ENCODE measurements at places on chromosomes 6 and 20.
A peak's percentile ranks its signal among the peaks of the same experiment; 100 is the strongest.

- H3K27ac ChIP-seq: no peak overlapping the region
- DNase-seq: no peak
- peaks cover 13% of the 10 kb centered on the region for H3K27me3 ChIP-seq
- H3K4me3 ChIP-seq: no peak overlapping the region
Observed at GRCh38 chr20:641516-641875, 11.5 kb downstream of the SRXN1 start.

- DNase-seq: no peak
- no peaks in the 10 kb centered on the region for H3K36me3 ChIP-seq
- peak overlapping the region; percentile 74 for H3K27ac ChIP-seq
- H3K4me1 ChIP-seq: peaks cover 56% of the 10 kb centered on the region
- peak overlapping the region; percentile 7 for H3K4me3 ChIP-seq
Observed at GRCh38 chr20:52405417-52405816, 213.8 kb upstream of the ZFP64 start.

GRCh38 chr6:133671376-133671775, 217.5 kb upstream of the TCF21 start:
- no peak overlapping the region for H3K27ac ChIP-seq
- no peaks in the 10 kb centered on the region for H3K4me1 ChIP-seq
- no peaks in the 10 kb centered on the region for H3K36me3 ChIP-seq
- no peak overlapping the region for H3K4me3 ChIP-seq
- no peaks in the 10 kb centered on the region for H3K27me3 ChIP-seq
- no peak for DNase-seq

DNA sequence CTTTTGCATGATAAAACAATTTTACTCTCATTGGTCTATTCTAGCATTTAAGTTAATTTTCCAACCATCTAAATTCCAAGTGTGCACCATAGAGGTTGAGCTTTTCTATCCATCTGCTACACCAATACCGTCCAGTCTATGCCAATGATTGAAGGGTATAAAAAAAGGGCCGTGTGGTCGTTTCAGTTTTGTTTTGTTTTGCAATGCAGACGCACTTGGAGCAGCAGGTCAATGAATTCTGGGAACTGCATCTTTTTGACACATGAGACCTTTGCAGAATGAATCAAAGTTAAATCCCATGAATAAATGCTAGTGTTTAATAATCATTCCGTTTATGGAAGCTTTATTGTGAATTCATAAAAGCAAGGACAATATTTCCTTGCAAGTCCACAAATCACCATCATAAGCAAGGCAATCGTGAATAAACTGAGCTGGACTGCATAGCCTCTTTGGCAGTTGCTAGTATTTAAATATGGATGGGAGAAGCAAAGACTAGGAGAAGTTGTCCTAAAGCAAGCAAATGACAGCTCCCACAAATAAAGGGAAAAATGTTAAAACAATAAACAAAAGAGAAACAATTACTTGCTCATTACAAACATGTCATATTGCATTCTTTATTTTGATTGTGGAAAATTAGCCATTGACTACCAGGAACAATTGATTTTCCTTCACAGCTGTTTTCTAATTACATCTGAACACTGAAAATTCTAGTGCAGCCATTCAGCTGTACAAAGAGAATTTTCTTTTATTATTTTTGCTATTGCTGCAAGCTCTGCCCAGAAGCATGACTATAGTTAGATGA, 649.7 kb upstream of the GJE1 start:
- H3K27me3 ChIP-seq: no peaks in the 10 kb centered on the region
- H3K4me1 ChIP-seq: peaks cover 12% of the 10 kb centered on the region
- no peak for DNase-seq
- peak overlapping the region; percentile 40 for H3K4me3 ChIP-seq

DNA sequence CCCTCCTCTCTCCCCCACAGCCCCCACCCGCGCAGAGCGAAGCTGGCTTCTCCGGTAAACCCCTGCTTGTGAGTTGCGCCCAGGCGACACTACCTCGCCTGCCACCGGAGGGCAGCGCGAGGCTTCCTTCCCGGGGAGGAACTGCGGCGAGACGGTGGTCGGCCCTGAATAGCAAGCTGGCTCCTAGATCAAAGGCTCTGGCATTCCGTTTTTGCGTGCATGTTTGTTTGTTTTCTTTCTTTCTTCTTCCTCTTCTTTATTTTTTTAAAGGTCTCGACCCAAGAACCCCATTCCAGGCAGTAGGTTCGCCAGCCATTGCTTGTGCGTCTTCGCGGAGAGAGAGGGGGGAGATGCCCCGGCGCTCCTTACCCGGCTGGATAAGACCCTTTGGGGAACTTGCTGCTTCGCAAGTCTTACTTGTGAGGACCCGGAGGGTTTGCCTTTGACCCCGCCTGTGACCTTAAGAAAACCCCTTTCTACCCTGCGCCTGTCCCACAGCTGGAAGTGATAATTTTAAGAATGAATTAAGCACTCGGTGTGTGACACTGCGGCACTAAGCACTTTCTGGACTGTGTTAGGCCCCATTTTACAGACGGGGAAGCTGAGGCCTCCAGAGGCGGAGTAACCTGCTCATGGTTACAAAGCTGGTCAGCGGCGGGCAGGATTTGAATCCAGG, 92.7 kb upstream of the SIRPA start:
- H3K4me3 ChIP-seq: peak overlapping the region; percentile 4
- peaks cover 23% of the 10 kb centered on the region for H3K27me3 ChIP-seq
- no peaks in the 10 kb centered on the region for H3K36me3 ChIP-seq
- H3K4me1 ChIP-seq: peaks cover 6% of the 10 kb centered on the region
- no peak overlapping the region for H3K27ac ChIP-seq

GRCh38 chr20:44785768-44786167, 24.6 kb downstream of the RIMS4 start:
- H3K27me3 ChIP-seq: peaks cover 4% of the 10 kb centered on the region
- H3K36me3 ChIP-seq: no peaks in the 10 kb centered on the region

DNA sequence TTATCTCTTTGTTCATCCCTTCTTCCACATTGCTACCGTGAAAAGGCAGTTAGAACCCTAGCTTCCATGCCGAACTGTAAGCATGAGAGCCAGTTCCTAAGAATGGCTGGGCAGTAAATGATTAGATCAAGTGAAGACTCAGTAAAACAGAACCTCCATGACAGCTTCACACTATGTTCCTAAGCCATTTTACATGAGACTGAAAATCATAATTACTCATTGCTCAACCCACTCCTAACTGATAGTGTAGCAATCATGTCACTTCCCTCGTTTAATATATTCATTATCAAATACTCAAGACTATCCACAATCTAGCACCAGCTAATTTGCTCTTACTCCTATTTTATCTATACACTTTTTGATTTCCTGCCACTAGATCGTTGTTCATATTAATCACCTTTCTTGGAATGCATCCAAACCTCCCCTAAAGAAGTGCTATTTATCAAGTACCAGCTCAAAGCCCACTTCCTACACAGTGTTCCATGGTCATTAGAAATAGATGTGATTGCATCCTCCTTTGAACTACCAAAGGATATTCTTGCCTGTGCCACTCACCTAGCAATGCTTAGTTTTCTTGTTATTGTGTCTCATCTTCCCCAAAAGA, 6.0 kb downstream of the TMEM30A start:
- no peak overlapping the region for H3K4me3 ChIP-seq
- H3K27me3 ChIP-seq: no peaks in the 10 kb centered on the region
- peaks cover 14% of the 10 kb centered on the region for H3K4me1 ChIP-seq

GRCh38 chr20:61694682-61695081, 371.0 kb downstream of the TAF4 start:
- no peaks in the 10 kb centered on the region for H3K27me3 ChIP-seq
- H3K4me1 ChIP-seq: no peaks in the 10 kb centered on the region
- no peak overlapping the region for H3K27ac ChIP-seq
- no peak overlapping the region for H3K4me3 ChIP-seq
- H3K36me3 ChIP-seq: no peaks in the 10 kb centered on the region
- DNase-seq: no peak

DNA sequence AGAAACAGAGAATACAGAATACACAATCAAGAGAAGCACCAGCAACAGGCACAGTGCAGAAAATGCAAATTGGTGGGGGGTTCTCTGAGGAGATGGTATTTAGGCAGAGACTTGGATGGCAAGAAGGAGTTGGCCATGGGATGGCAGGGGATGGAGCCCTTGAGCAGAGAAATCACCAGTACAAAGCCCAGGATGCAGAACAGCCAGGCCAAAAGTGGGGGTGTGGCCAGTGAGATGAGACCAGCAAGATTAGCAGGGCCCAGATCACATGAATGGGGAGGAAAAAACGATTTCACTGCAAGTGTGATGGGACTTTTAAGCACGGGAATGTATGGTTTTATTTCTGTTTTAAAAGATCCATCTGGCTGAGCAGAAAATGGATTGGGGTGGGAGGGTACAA, 63.4 kb downstream of the TRAM2 start:
- no peak overlapping the region for H3K27ac ChIP-seq
- peaks cover 28% of the 10 kb centered on the region for H3K36me3 ChIP-seq
- H3K27me3 ChIP-seq: no peaks in the 10 kb centered on the region
- no peak overlapping the region for H3K4me3 ChIP-seq

GRCh38 chr6:92122746-92123145, 1296.6 kb downstream of the EPHA7 start:
- no peaks in the 10 kb centered on the region for H3K27me3 ChIP-seq
- no peak for DNase-seq
- H3K36me3 ChIP-seq: no peaks in the 10 kb centered on the region

GRCh38 chr6:170464524-170464979, 88.6 kb downstream of the PSMB1 start:
- H3K27ac ChIP-seq: no peak overlapping the region
- no peak overlapping the region for H3K4me3 ChIP-seq
- no peak for DNase-seq
- H3K27me3 ChIP-seq: no peaks in the 10 kb centered on the region
- no peaks in the 10 kb centered on the region for H3K36me3 ChIP-seq

DNA sequence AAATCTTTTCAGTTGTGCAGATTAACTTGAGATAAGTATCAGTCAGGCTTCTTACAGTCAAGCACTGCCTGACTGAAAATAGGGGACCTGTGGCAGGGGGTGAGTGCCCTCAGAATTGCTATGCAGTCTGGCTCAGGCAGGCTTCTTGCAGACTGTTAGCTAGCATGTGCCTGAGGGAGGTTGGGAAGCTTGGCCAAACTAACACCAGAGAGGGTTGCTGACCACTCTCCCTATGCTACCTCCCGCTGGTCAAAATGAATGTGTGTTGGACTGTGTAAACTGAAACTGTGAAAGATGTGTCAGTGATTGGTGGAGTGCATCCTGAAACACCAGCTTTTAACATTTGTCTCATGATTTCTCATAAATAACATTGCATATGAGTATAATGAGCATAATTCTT, 622.3 kb upstream of the IMPG1 start:
- H3K27me3 ChIP-seq: no peaks in the 10 kb centered on the region
- H3K36me3 ChIP-seq: no peaks in the 10 kb centered on the region

DNA sequence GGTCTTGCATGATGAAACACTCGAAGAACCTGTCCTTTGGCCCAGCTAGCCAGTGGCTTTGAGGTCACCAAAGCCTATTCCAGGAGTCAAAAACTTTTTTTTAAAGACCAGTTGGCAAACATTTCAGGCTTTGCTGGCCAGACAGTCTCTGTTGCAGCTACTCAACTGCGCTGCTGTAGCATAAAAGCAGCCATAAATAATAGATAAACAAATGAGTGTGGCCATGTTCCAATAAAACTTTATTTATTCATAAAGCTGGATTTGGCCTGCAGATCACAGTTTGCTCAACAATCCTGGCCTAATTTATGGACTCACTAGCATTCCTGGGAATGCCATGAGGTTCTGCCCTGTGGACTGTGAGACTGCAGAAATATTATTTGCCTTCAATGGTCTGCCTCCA, 68.8 kb upstream of the LTV1 start:
- peaks cover 12% of the 10 kb centered on the region for H3K36me3 ChIP-seq
- no peaks in the 10 kb centered on the region for H3K27me3 ChIP-seq
- no peak for DNase-seq
- H3K4me3 ChIP-seq: no peak overlapping the region

DNA sequence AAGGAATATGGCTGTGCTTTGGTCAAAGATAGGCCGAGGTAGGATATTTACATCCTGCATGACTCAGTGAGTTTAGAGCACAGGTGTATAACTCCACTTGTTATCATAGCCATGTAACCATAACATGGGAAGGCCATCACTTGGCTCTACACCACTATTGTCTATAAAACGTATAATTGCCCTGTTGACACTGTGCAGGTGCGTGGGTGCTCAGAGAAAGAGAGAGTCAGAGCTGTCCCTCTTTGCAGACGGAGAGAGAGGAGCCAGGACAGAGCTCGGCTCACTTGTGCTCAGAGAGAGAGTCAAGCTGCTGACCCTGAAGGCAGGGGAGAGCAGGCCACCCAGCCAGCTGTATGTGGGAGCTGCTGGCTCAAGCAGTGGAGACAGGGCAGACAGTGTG, 46.0 kb downstream of the OR2B6 start:
- no peaks in the 10 kb centered on the region for H3K36me3 ChIP-seq
- H3K27me3 ChIP-seq: no peaks in the 10 kb centered on the region
- no peak for DNase-seq
- H3K4me1 ChIP-seq: no peaks in the 10 kb centered on the region

DNA sequence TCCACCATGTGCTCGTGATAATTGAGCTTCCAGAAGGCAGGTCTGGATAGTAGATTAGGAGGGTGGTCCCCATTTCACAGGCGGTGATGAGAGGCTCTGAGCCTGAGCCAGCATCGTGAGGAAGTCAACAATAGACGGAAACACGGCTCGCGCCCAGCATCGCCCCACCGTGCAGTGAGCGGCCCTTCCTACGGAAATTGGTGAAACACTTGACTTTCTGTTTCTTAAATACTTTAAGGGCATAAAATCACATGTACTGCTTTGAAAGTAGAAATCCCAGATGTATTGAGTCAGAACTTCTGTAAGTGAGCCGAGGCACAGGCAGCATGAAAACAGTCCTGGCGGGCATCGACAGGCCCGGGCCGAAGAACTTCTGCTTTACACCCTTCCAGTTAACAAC, 4.3 kb upstream of the KIF25 start:
- H3K4me1 ChIP-seq: no peaks in the 10 kb centered on the region
- no peak for DNase-seq
- H3K4me3 ChIP-seq: no peak overlapping the region
- H3K36me3 ChIP-seq: no peaks in the 10 kb centered on the region
- H3K27ac ChIP-seq: no peak overlapping the region

DNA sequence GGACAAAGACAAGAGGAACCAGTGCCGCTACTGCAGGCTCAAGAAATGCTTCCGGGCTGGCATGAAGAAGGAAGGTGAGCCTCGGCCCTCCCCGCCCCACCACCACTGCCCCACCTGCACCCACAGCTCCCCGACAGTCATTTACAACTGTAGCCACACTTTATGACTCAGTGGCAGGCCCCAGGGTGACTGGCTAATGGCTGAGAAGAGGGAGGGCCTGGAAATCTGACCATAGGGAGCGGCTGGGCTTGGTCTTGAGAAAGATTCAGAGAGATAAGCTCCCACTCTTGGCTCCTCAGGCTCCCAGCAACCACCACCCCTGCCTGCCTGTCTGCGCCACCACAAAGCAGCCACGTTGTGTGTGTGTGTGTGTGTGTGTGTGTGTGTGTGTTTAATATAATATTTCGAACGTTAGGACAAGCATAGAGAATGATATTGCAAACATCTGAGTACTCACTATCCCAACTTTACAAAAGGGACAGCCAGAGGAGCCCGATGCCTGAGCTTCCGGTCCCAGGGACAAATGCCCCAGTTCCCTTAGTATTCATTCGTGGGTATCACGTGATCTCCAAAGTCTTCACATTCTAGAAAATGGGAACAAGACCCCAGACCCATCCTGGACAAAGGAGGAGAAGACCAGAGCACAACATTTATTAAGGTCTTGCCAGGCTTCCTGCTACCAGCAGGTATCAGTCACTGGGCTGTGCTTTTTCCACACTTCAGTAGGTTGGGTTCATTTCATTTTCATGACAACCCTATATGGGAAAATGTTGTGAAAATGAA, 52.1 kb downstream of the HNF4A start:
- no peak overlapping the region for H3K4me3 ChIP-seq
- peaks cover 5% of the 10 kb centered on the region for H3K27me3 ChIP-seq
- H3K27ac ChIP-seq: no peak overlapping the region

Data from effector memory CD4-positive, alpha-beta T cell (primary cell).